ENCODE measurements at places on chromosomes 5 and 9.

DNA sequence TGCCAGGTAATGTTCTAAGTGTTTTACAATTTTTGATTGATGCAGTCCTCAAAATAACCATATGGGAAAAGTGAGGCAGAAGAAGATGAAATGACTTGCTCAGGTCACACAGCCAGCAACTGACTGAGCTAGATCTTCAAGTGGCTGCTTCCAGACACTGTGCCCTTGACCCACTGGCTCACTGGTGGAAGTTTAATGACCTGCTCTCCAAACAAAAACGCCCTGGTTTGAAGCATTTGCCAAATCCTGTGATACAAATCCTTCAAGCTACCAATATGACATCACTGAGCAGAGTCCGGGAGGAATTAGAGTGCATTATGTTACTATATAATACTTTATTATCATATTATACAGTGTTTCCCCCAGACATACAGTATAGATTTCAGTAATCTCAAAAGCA, 459.4 kb downstream of the GADD45G start:
- no peak for DNase-seq

- DNase-seq: no peak
These were observed 8.7 kb upstream of the SLC2A8 start for GRCh38 chr9:127388037-127388855.

- DNase-seq: peak; percentile 16
These were observed 138.0 kb upstream of the EFNA5 start for GRCh38 chr5:107808671-107809137.

- no peak for DNase-seq
These were observed 1.6 kb downstream of the GTF3C4 start for GRCh38 chr9:132671620-132672412.

DNA sequence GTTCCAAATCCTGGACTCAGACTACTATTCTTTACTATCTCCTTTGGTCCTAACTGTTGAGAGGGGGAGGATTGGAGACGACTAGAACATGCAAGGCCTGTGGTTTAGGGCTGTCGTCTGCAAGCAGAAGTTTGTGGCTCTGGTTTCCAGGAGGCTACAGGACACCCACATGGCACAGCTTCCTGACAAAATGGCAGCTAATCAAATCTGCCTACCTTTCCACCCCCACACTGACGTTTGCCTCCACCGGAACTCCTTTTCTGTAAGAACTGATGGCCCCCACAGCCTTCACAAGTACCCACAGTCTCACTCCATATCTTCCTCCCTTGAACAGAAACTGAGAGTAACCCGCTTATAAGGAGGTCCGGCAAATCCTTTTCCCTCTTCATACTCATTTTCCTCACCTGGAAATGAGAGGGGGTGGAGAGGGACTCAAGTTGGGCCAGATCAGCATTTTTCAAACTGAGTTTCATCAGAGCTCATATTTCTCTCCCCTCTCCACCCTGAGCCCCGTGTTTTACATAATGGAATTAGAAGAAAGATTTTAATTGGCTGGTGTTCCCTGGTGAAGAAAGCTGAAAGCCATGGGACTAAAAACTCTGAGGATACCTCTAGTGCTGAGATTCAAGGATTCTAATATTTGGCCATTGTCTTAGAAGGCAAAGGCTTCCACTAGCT, 5.2 kb downstream of the SLC31A2 start:
- no peak for DNase-seq

GRCh38 chr5:132354381-132355139, 14.9 kb upstream of the SLC22A5 start:
- DNase-seq: no peak

- DNase-seq: no peak
These were observed 5.4 kb downstream of the RGS3 start for GRCh38 chr9:113468716-113469448.

GRCh38 chr5:21424907-21425306, 1428.2 kb downstream of the CDH12 start:
- no peak for DNase-seq

- DNase-seq: no peak
These were observed 48.9 kb upstream of the SPIN1 start for GRCh38 chr9:88339317-88339716.

DNA sequence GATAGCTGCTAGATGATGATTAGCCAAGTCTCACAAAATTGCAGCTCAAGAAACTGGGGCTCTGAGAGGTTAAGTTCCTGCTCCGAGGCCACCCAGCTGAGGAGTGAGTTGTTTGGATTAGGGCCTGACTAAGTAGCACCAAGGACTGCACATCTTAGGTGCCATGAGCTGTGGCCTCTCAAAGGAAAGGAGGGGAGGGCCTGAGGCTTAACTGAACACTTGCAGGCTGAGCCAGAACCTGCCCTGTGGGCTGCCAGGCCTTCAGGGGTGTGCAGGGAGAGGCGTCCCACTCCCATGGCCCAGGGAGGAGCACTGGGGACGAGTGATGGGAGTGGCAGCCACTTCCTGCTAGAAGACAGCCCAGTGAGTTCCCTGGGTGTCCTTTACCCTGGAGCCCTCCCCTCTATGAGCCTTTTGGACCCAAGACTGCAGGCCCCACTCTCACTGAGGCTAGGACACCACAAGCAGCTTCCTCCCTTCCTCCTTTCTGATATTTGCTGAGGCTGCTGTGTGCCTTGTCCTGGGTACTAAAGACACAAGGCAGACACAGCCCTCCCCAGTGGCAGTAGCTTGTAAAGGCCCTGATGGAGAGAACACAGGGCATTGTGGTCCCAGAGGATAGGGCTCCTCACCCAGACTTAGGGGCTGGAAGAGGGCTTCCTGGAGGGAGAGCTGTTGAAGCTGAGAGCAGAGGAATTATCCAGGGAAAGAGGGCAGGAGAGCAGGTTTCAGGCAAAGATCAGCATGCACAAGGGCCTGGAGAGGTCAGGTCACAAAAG, 22.1 kb downstream of the LMX1B start:
- no peak for DNase-seq

- no peak for DNase-seq
These were observed 406.3 kb downstream of the DMRT2 start for GRCh38 chr9:1456301-1457024.

DNA sequence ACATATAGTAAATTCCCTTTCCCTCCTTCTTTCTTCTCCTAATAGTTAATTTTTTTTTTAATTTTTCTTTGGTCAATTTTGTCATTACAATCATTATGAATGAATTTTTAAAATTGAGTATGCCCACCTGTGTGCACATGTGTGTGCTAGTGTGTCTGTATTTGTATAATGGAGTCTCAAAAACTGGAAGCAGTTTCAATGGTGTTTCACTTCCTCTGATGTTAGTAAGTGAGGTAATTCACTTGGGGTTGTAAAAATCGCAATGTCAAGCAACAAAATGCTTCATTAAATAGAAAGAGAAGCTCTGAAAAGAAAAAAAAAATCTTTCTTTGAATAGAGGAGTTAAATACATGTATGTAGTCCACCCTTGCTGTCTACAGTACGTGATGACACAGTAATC, 1467.6 kb upstream of the NUDT12 start:
- DNase-seq: no peak

DNA sequence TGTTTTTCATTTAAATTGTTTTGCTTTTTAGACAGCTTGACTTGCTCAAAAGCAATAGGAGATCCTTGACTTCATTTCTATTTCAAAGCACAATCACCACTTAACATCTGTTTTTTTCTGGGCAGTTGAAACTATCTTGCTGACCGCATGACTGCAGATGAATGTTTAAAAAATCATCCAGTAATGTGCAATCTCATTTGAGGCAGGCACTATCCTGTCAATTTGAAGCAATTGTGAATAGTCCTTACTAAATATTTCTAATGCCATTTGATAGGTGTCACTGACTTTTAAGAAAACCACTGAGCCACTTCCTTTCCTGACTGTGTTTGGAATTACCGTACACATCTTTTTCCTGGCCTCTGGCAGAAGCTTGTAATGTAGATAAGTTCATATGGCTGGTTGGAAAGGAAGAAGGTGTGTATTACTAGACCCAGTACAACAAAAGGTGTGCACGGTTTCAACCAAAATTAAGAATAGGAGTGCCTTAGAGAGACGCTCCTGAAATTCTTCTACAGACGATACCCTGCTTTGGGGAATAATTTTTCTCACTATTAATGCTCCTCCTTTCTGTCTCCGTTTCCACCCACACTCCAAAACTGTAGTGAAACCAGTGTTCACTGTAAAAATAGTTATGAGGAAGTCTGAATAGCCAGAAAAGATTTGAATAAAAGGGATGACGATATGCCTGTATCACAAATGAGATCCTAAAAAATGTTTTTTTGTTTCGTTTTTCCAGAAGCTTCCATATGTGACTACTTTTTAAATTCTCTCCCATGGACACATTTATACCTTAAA, 136.7 kb upstream of the MOCS2 start:
- no peak for DNase-seq

DNA sequence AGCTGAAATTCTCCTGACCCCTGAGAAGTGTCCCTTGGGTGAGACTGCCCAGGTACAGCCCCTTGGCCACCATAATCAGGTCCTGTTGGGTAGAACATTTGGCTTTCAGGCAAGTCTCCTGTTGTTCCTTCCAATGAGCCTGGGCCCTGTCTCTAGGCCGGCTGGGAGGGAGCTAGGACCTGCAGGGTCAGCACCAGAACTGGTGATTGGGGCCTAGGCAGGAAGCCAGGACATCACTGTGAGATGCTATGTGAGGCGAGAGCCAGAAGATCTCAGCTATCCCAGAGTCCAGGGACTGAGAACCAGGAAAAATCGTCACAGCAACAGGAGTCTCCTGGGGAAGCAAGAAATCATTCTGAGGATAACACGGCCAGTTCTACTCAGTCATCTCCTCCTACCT, 51.5 kb downstream of the PCDH1 start:
- DNase-seq: no peak

GRCh38 chr9:94108584-94108983, 24.3 kb downstream of the PTPDC1 start:
- no peak for DNase-seq

GRCh38 chr5:177370488-177371119, 12.9 kb downstream of the RGS14 start:
- peak; percentile 75 for DNase-seq

DNA sequence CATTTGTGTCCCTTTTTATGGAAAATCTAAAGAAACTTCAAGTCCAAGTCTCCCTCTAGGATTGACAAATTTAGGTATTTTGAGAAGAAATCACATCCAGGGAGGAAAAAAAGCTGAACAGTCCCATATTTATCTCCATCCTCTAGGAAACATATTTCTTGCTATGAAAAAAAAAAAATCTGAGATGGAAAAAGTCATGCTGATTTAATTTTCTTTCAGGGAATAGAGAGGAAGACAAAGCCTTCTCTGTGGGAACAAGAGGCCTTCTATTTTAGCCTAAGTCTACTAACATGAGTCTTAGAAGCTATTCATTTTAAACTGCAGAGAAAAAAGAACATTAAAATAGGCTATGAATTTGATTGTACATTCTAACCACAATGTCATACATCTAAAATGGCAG, 63.1 kb upstream of the CDK5RAP2 start:
- no peak for DNase-seq

DNA sequence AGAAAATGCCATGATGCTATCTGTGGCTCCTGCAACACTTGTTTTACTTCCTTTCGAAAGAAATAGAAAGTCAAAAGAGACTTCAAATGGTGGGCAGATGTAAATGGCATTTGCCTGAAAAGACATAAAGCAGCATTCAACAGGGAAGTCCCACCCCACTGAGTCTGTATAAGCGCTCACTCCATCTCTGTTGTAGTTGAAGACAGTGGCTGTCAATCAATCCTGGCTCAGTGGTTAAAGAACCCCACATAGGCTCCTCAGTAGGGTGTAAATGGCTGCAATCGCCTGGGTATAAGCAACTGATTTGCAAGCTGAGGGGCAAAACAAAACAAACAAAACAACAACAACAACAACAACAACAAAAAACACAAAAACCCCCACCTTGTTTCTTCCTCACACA, 158.7 kb downstream of the EFNA5 start:
- no peak for DNase-seq

- DNase-seq: no peak
These were observed 121.6 kb downstream of the WNK2 start for GRCh38 chr9:93305497-93306020.

- DNase-seq: no peak
These were observed 97.1 kb downstream of the SLC44A1 start for GRCh38 chr9:105341434-105342146.

DNA sequence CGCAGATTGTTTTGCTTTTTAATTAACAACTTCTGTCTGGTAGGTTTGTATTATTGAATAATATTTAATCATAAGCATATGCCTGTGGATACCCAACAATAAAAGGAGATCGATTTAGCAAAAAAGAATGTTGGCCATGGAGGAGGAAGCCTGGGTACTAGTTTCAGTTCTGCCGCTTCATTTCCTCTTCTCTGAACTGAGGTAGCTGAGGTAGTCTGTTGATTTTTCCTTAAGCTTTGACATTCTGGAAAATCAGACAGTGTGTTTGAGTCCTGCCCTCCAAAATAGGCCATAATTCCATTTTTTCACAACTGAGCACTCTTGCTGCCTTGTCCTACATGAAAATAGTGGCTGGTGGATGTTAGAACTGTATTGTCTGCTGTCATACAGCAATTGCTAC, 6.0 kb upstream of the GPR21 start:
- DNase-seq: no peak

DNA sequence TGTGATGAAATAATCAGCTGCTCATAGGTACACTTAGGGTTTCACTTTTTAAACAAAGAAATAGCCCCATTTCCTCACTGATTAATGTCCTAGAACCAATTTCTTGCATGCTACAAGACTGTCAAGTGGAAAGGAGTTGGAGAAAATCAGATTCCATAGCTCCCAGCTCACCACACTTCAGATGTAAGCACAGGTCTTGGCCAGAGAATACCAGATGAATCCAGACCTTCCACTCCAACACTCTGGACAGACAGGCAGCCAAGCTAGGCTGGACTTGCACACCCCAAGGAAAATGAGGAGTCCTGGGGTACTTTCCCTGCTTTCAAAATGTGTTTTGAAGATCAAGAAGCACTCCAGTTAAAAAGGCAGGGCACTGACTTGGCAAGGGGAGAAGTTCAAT, 68.5 kb downstream of the KLHL3 start:
- no peak for DNase-seq

DNA sequence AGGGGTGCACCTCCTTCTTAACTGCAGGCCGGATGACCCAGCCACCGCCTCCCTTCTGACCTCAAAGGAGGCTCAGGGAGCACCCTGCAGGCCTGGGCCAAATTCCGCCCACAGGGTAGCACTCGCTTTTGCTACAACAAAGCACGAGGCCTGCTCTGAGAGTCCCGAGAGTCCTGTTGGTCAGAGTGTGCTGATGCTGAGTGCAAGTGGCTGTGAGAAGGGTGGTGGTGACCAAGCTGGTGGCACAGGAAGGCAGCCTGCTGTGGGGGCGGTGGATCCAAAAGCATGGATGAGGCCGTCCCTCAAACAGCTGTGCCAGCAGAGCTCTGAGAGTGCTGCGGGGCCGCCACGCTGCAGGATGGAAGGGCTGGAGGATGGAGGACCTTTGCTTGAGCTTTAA, 101.8 kb downstream of the AK8 start:
- no peak for DNase-seq
